ENCODE measurements at places on chromosomes 7 and 10.

DNA sequence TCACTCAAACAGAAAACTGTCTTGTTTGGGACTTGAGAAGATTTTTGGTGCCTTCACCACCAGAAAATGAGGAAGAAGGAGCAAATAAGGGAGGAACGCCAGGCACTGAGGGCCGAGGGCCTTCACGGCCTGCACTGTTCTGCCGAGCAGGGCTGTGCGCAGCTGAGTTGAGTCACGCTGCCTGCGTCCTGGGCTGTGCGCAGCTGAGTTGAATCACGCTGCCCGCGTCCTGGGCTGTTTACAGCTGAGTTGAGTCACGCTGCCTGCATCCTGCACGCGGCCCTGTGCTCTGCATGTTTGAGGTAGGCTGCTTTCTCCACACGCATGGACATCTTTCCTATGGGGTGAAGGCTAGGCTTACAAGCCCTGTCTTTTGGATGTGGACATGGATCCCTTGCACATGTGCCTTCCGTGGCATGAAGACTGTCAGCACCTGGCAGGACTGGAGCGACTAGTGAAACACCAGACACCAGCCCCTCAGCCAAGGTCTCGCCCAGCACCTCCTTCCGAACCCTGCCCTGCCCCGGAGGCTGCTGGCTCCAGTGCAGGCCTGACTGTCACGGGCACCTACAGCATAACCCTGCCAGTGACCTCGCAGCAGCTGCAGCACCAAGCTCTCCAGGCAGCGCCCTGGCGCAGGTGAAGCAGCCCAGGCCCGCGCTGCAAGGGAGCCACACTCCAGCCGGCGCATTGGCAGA, 96.7 kb downstream of the HTR5A start:
- DNase-seq: no peak

- no peak for DNase-seq
Measured at GRCh38 chr10:77075926-77076325, 561.7 kb downstream of the KCNMA1 start.

DNA sequence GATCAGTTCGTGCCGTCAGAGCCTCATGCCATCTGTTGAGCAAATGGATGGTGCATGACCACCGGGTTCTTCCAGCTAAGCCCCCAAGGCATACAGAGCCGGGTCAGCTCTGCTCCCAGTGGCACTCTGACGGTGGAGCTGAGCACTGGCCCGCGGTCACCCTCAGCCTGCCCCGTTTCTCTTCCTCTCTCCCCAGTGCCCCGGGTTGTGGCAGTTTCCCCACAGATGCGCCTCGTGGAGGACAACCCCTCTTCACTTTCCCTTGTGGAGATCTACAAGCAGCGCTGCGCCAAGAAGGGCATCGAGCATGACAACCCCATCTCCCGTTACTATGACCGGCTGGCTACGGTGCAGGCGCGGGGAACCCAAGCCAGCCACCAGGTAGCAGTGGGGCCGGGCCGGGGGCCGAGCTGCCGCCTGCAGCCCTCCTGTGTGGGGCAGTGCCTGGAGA, 129.9 kb downstream of the TRRAP start:
- DNase-seq: no peak

- no peak for DNase-seq
Measured at GRCh38 chr10:116765648-116766081, 23.3 kb upstream of the HSPA12A start.
